ENCODE measurements at places on chromosomes 16 and 17. TPM values are rescaled to one million over a fixed set of nuclear protein-coding genes. Genes with fewer than 3 reads are reported as not detected.

Gene NOMO2
- 113 TPM for total RNA-seq

Gene TBX4
- total RNA-seq: not detected

Gene MYH8
- not detected for total RNA-seq

Gene ATP5PD
- 163 TPM for total RNA-seq

Gene TNFRSF13B
- total RNA-seq: not detected

DNA sequence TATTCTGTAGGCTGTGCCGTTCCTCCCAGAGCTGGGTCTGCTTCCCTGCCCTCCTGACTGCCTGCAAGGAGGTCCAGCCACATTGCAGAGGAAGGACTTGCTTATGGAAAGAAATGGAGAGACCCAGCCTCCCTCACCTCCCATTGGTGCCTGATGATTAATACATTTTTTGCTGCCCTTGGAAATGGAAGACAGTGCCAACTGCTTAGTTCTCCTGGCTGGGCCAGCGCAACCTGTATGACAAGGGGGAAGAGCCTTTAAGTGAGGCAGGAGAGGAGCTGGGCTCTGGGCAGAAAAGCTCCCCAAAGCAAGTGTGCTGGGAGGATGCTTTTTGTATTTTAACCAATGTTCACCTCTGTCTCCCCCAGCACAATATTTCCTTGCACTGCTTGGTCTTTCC lies 238.5 kb downstream of the SOX9 start:
- no peaks in the 10 kb centered on the region for H3K36me3 ChIP-seq
- no peak overlapping the region for H3K4me3 ChIP-seq
- no peak overlapping the region for H3K27ac ChIP-seq
- H3K27me3 ChIP-seq: peaks cover 20% of the 10 kb centered on the region
- no peak for DNase-seq
- peaks cover 7% of the 10 kb centered on the region for H3K4me1 ChIP-seq

DNA sequence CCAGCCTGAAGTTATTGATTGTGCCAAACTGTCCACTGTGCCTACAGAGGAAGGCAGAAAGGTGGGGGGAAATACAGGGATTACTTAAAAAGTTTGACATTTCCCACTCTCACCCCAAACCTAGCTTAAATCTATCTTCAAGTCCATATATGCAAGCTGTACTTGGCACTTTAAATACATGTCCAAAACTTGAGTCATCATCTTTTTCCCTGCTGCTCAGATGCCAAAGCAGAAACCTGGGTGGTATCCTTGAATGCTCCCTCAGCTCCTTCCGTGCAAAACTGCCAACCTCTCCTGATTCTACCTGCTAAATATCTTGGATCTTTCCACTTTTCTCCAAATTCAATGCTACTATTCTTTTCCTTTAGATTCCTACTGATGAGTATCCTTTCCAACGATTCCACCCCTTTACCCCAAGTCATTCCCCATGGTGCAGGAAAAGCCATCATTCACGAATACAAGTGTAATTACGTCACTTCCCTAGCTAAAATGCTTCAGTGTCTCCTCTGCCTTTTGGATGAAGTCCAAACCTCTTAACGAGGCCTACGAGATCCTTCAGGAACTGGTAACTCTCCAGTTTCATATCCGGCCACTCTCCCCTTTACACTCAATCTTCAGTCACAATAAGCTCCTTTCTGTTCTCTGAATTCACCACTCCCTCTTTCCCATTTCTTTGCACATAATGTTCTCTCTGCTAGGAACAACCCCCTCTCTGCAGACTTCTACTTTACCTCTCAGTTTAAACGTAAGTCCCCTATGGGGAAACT lies 9.3 kb downstream of the BECN1 start:
- no peak for DNase-seq
- H3K36me3 ChIP-seq: peaks cover 21% of the 10 kb centered on the region
- H3K27me3 ChIP-seq: no peaks in the 10 kb centered on the region
- no peaks in the 10 kb centered on the region for H3K4me1 ChIP-seq

DNA sequence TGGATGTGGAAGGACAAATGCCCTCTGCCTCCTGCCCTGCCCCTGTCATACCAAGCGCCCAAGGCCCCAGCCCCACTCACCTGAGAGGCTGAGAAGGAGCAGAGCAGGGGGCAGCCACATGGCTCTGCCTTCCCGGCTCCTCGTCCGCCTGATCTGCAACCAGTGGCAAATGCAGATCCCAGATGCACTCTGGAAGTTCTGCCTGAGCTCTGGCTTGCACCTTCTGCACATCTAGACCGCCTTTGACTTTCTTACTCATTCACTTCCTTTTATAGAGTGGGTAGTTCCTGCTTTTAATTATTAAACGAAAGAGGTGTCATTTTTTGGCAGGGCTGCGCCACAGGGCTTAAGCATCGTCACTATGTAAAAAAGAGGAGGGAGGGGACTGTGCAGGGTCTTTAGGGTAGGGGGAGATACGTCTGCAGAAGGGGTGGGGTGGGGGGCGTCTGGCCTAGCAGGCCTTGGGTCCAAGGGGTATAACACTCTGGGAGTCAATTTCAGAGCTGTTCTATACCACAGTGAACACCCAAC lies at the start of gene CD300LB:
CD300LB (minus strand) TSS at position 245 of the 531 bp plus-strand sequence; CDS start at position 120, 125 bp downstream.
- H3K4me3 ChIP-seq: no peak within 1 kb of the TSS
- peaks cover 28% of the 10 kb centered on the region for H3K27me3 ChIP-seq
- H3K36me3 ChIP-seq: no peaks in the 10 kb centered on the region
- no peaks in the 10 kb centered on the region for H3K4me1 ChIP-seq
- DNase-seq: no peak

GRCh38 chr17:57369509-57369945 lies 113.2 kb downstream of the MSI2 start:
- peak overlapping the region; percentile 5 for H3K4me3 ChIP-seq
- H3K36me3 ChIP-seq: peaks cover 7% of the 10 kb centered on the region
- no peak for DNase-seq
- no peaks in the 10 kb centered on the region for H3K27me3 ChIP-seq
- peaks cover 70% of the 10 kb centered on the region for H3K4me1 ChIP-seq

DNA sequence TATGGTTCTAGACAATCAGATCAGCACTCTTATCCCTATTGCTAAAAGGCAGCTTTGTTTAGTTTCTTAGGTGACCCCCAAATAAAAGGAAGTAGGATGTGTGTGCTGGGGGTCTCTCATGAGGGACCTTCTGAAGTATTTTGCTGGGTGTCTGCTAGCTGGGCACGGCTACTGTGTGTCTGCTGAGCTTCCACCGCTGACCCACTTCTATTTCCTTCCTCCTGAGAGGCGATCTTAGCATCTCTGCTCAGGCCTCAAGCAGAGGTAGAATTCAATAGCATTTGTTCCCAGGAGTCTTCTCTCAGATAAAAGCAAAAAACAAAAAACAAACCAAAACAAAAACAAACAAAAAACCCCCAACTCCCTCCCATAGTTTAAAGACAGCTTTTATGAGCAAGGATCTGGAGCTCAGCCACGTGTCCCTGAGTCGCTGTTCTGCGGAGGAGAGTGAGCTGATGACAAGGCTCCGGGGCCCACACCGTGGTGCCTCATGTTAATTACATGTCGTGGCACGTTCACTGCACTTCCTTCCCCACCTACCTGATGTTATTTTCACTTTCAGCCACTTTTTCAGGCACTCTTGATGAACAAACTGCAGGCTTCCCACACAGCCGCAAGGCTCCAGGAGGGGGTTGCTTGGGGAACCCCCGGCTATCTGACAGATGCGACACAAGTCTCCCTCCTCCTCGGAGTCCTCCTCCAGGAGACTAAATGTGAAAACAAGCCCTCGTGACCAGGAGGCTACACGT lies 83.5 kb downstream of the MARCHF10 start:
- no peaks in the 10 kb centered on the region for H3K36me3 ChIP-seq
- no peaks in the 10 kb centered on the region for H3K4me1 ChIP-seq
- H3K4me3 ChIP-seq: no peak overlapping the region
- H3K27ac ChIP-seq: peak overlapping the region; percentile 8
- peaks cover 14% of the 10 kb centered on the region for H3K27me3 ChIP-seq

GRCh38 chr16:29676989-29677785 lies 1.8 kb upstream of the QPRT start:
- no peak for DNase-seq
- peaks cover 13% of the 10 kb centered on the region for H3K4me1 ChIP-seq
- H3K27ac ChIP-seq: peak overlapping the region; percentile 74

DNA sequence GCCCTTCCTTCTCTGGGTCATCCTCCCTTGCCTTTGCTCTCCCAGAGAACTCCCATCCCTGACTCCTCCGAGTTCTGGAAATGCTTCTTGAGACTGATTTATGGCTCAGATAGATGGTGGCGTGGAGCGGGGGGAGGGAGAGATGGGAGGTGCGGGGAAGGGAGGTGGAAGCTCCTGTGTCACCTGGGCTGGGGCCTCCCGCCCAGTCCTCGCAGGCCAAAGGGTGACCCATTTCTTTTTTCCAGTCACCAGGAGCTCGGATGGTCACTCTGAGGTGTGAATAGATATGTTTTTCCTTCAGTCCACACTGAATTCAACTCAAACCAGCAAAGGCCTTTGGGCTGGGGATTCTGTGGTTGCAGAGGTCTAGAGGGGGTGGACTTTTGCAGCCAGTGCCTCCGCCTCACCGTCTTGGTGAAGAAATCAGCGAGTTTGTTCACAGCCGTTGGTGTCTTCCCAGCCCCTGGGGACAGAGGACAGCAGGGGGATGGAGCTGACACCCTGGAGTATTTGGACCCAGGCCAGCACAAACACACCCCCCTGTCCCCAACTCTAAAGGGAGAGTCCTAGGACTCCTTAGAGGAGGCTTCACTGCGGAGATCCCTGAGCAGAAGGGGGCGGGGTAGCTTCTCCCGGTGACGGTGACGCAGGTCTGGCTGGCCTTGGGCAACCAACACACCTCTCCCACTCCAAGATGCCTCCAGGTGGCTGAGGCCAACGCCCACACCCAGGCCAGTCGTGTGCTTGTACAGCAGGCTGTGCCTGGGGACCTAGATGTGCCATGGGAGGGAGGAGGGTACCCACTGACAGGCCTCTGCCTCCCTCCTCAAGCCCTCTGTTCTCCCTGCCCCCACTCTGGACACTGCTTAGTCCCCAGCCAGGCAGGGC lies 80.6 kb downstream of the AMFR start:
- H3K27me3 ChIP-seq: peaks cover 3% of the 10 kb centered on the region
- no peak overlapping the region for H3K4me3 ChIP-seq
- H3K27ac ChIP-seq: no peak overlapping the region

- H3K27me3 ChIP-seq: peaks cover 10% of the 10 kb centered on the region
- H3K27ac ChIP-seq: peak overlapping the region; percentile 97
- peaks cover 25% of the 10 kb centered on the region for H3K4me1 ChIP-seq
- no peaks in the 10 kb centered on the region for H3K36me3 ChIP-seq
Measured at GRCh38 chr17:42389135-42389417, 834 bp upstream of the STAT3 start.

GRCh38 chr16:63876103-63876502 lies 1245.8 kb downstream of the CDH11 start:
- DNase-seq: no peak
- H3K36me3 ChIP-seq: no peaks in the 10 kb centered on the region
- H3K27ac ChIP-seq: no peak overlapping the region
- H3K27me3 ChIP-seq: no peaks in the 10 kb centered on the region
- H3K4me3 ChIP-seq: no peak overlapping the region

GRCh38 chr16:15636392-15636873 lies 6.5 kb downstream of the MARF1 start:
- no peak overlapping the region for H3K4me3 ChIP-seq
- no peak for DNase-seq
- H3K27me3 ChIP-seq: no peaks in the 10 kb centered on the region

DNA sequence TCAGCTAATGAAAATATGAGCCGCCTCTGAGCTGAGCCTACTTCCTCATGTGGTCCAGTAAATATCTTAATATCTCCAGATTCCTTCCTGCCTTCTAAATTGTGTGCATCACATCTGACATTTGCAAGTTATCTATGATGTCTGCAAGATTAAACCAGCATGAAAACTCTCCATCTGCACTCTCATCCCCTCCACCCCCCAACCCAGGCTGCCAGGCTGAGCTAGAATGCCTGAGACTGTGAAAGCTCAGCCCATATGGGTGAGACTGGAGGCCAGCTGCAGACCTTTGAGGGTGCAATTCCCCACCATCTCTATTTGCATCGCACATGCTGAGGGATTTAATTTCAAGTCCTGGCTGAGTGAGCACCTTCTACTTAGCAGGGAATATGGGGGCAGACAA lies 82.8 kb downstream of the ASIC2 start:
- DNase-seq: no peak
- no peak overlapping the region for H3K4me3 ChIP-seq
- no peak overlapping the region for H3K27ac ChIP-seq
- no peaks in the 10 kb centered on the region for H3K4me1 ChIP-seq

- no peaks in the 10 kb centered on the region for H3K36me3 ChIP-seq
- H3K4me1 ChIP-seq: no peaks in the 10 kb centered on the region
- no peak overlapping the region for H3K4me3 ChIP-seq
- H3K27me3 ChIP-seq: no peaks in the 10 kb centered on the region
- H3K27ac ChIP-seq: no peak overlapping the region
Measured at GRCh38 chr16:87618216-87618615, 15.9 kb downstream of the JPH3 start.

GRCh38 chr16:81928975-81929374 lies 82.3 kb downstream of the SDR42E1 start:
- no peak overlapping the region for H3K4me3 ChIP-seq
- no peak overlapping the region for H3K27ac ChIP-seq
- no peaks in the 10 kb centered on the region for H3K27me3 ChIP-seq
- H3K36me3 ChIP-seq: no peaks in the 10 kb centered on the region
- no peaks in the 10 kb centered on the region for H3K4me1 ChIP-seq

- H3K4me3 ChIP-seq: peak overlapping the region; percentile 95
- DNase-seq: peak; percentile 21
- peak overlapping the region; percentile 99 for H3K27ac ChIP-seq
- peaks cover 18% of the 10 kb centered on the region for H3K4me1 ChIP-seq
Measured at GRCh38 chr16:56932721-56933619, 1.0 kb downstream of the HERPUD1 start.

- no peaks in the 10 kb centered on the region for H3K27me3 ChIP-seq
- H3K27ac ChIP-seq: peak overlapping the region; percentile 39
- no peak overlapping the region for H3K4me3 ChIP-seq
- H3K4me1 ChIP-seq: peaks cover 7% of the 10 kb centered on the region
- DNase-seq: no peak
Measured at GRCh38 chr17:80817861-80818260, 173.8 kb upstream of the CHMP6 start.

DNA sequence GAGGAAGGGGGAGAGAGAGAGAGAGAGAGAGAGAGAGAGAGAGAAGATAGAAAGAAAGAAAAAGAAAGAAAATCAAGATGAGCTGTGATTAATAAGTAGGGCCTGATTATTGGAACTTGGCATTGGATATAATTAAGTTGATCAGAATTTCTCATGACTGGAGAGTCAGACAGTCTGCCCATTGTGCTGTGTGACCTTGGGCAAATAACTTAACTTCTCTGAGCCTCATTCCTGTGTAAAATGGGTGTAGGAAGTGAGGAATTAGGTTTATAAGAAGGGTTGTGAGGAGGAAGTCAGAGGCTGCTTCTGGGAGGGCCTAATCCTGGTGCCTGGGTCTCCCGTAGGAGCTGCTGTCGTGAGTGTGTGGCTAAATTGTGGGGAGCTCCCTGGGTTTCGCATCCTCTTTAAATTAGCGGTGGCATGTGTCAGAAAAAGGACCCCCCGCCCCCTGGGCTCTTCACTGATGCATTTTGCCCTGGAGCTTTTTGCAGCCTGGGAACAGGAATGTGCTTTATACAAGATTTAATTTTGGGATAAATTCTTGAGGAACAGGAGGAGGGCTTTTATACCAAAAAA lies 76.0 kb downstream of the CMIP start:
- no peak overlapping the region for H3K4me3 ChIP-seq
- H3K27ac ChIP-seq: no peak overlapping the region
- peaks cover 8% of the 10 kb centered on the region for H3K36me3 ChIP-seq
- DNase-seq: no peak
- H3K27me3 ChIP-seq: no peaks in the 10 kb centered on the region
- no peaks in the 10 kb centered on the region for H3K4me1 ChIP-seq

GRCh38 chr17:56099649-56100048 lies 53.6 kb upstream of the ANKFN1 start:
- no peaks in the 10 kb centered on the region for H3K36me3 ChIP-seq
- H3K4me1 ChIP-seq: no peaks in the 10 kb centered on the region
- H3K4me3 ChIP-seq: no peak overlapping the region
